Tongue (tissue), 3 donors: ENCODE measurements at places on chromosomes 12 and 14. TPM values are rescaled to one million over a fixed set of nuclear protein-coding genes. Genes with fewer than 3 reads are reported as not detected.
A peak's percentile ranks its signal among the peaks of the same experiment; 100 is the strongest.

The STYX gene
- 28.2 TPM for total RNA-seq

The TRIM9 gene
- 1.1 TPM for total RNA-seq

The CCDC196 gene
- total RNA-seq, result not detected

The HPD gene
- total RNA-seq, result 1.0 TPM

The SLC35E3 gene
- total RNA-seq, result 4.2 TPM

The FIGNL2 gene
- total RNA-seq, result 0.72 TPM

The CD163L1 gene
- total RNA-seq, result 6.1 TPM

The HVCN1 gene
- 8.4 TPM for total RNA-seq

The GPN3 gene
- total RNA-seq, result 23.7 TPM

DNA sequence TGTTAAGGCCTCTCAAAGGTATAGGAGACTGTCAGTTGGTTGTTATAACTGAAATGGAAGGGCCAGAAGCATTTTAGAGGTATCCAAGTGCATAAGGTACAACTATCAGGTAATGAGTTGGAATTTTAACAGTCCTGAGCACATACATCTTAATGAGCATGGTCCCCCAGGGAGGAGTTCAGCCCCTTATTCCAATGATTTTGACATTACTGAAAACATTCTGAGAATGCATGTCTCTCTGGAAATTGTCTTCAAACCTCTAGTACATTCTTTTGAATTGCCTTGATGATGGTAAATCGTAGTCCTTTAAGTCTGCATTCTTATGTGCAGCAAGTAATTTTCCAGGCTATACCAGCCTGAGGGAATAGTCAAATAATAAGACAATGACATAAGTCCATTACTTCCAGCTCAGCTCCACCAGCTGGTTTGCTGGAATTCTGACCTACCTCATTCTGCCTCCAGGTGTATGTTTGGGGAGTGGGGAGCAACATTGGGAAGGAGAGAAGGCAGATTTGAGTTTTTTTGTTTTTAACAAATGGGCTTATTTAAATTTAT, 239.2 kb downstream of the MSRB3 start:
- no peak for DNase-seq

GRCh38 chr12:90299666-90300065, 591.0 kb upstream of the ATP2B1 start:
- peak; percentile 2 for DNase-seq

- DNase-seq, result peak; percentile 83
Observed at GRCh38 chr14:81801921-81802320, 268.3 kb upstream of the SEL1L start.

DNA sequence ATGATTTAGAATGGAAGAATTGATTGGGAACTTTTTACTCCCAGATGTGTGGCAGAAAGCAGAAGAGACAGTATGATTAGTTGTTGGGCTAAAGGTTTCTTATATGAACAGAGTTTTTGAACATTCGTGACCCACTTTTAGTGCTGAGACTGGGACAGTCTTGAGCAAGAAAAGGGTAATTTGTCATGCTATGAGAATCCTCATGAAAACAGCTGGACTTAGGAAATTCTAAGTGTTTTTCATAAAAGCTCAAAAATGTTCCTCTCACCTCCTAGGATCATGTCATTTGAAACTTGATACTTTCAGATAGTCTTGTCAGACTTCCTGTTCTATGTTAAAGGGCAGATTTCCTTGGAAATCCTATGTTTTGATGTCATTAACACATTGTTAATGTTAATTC, 86.1 kb downstream of the MGAT4C start:
- DNase-seq, result no peak

DNA sequence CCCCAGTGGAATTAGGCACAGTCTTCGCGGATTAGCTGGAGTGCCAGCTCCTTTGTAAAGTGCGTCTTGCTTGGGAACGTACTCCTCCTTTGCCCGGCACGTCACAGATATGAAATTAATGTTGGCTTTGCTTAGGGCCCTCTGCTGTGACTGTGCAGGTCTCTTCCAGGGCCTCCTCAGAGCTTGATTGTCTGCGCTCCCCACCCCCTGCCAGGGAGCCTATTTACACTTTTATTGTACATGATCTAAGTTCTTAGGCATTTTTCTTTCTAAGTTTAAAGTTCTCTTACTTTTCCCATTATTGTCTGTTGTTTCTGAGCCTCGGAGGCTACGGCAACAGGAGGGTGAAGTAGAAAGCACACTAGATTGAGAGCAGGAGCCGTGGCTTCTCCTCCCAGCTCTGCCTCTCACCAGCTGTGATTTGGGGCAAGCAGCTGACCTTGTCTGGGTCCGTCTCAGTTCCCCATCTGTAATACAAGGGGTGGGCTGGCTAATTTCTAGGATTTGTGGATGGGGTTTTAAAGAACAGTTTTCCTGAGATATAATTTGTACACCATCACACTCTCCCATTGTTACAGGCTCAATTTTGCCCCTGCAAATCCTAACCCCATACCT, 81.8 kb downstream of the TSPAN9 start:
- peak; percentile 74 for DNase-seq

GRCh38 chr12:48927261-48927660, 2.0 kb upstream of the FKBP11 start:
- DNase-seq, result no peak

GRCh38 chr12:26713885-26714383, 119.1 kb downstream of the ITPR2 start:
- no peak for DNase-seq

GRCh38 chr12:110345963-110346362, 57.5 kb downstream of the ANAPC7 start:
- no peak for DNase-seq

DNA sequence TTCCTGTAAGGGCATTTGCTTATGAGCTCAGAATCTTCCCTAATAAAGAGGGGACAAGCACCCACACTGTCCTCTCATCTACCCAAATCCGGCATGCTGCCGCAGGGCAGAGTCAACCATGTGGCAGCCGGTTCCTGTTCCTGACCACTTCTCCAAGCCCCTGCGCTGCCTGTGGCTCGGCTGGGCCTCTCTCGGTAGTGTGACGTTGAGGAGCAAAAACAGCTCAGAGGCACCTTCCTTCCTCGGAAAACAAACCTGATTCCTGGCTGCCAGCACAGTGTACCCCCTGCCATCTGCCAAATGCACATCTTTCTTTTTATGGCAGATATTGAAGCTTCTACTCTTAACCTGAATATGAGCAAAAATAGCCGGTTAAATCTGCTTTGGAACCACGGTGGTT, 50.5 kb downstream of the CFAP251 start:
- DNase-seq, result no peak

- peak; percentile 74 for DNase-seq
Observed at GRCh38 chr12:19186722-19187661, 57.5 kb downstream of the PLEKHA5 start.

DNA sequence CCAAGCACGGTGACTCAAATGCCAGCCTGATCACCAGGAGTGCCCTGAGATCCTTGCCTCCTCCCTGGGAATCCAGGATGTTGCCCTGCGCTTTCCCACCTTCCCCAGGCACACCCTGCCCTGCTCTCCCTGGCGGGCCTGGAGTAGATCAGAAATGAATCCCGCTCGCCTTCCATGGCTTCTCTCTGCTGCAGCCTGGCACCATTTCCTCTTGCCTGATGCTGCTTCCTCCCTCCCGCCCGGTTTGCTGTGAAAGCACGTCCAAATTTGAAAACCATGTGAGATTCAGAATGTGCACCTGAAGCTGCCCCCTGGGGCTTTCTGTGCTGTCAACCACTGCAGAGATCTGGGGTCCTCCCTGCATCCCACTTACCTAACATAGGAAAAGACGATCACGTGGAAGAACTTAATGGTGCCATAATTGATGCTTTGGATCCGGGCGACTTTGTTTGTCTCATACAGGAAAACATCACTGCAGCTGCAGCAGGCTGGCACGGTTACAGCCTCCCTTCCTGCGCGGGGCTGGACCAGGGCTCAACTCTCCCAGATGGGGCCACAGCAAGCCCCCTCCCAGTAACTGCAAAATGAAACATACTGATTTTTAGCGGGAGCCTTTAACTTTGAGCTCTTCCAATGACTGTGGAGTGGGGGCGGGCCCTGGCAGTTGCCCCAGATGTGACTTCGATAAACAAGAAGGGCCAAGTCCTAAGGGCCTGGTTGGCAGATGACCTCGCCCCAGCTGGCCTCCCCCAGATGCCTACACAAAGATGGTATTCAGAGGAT, 24.9 kb upstream of the C12orf76 start:
- peak; percentile 80 for DNase-seq

- DNase-seq, result no peak
Observed at GRCh38 chr12:3741882-3742672, 10.8 kb downstream of the CRACR2A start.

- no peak for DNase-seq
Observed at GRCh38 chr12:54075409-54075808, 21.8 kb downstream of the HOXC4 start.

- peak; percentile 47 for DNase-seq
Observed at GRCh38 chr12:105676694-105677093, 346.2 kb downstream of the C12orf75 start.

- no peak for DNase-seq
Observed at GRCh38 chr14:63840981-63841380, 11.8 kb upstream of the SYNE2 start.

DNA sequence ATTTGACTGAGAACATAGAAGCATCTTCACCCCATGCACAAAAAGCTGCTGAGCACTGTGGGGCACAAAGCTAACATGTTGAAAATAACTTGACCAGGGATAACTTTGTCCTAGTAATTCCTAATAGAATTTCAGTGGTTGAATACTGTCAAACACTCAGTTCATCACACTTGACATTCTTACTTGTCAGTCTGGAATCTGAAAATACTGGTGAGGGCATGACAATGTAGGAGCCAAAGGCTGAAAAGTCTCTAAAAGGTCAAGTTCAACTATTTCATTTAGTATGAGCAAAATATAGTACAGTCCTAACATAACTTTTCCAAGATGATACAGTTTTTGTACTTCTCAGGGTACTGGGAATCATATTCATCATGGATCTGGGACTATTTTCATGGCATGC, 504.4 kb upstream of the LMO3 start:
- DNase-seq, result no peak

DNA sequence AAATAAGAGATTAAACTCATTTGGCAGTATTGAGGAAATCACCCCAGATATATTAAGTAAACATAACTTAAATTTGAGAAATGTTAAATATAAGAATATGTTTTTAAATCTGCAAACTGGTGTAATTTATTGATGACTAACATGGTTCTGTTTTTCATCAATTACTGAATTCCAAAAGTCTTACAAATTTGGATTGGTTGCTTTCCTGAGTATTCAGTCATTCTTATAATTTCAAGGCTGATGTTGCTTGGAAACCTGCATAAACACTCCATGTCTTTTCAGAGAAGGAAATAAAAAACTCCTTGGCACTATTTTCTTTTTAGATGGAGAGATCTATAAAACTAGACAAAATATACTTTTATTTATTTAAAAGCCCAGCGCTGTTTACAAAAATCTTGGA, 71.7 kb downstream of the NOVA1 start:
- DNase-seq, result peak; percentile 77

DNA sequence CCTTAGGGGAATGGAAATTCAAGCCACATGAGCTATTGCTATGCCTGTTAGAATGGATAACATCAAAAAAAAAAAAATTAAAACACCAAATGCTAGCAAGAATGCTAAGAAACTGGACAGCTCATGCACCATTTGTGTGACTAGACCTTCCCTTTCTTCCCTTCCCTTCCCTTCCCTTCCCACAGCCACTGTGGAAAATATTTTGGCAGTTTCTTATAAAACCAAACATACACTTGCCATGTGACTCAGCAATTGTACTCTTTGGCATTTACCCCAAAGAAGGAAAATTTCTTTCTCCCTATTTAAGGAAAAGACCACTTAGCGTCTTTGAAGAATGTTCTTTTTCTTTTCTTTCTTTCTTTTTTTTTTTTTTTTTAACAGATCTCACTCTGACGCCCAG, 49.1 kb upstream of the FKBP4 start:
- no peak for DNase-seq

GRCh38 chr12:131082290-131083194, 128.8 kb downstream of the ADGRD1 start:
- no peak for DNase-seq

DNA sequence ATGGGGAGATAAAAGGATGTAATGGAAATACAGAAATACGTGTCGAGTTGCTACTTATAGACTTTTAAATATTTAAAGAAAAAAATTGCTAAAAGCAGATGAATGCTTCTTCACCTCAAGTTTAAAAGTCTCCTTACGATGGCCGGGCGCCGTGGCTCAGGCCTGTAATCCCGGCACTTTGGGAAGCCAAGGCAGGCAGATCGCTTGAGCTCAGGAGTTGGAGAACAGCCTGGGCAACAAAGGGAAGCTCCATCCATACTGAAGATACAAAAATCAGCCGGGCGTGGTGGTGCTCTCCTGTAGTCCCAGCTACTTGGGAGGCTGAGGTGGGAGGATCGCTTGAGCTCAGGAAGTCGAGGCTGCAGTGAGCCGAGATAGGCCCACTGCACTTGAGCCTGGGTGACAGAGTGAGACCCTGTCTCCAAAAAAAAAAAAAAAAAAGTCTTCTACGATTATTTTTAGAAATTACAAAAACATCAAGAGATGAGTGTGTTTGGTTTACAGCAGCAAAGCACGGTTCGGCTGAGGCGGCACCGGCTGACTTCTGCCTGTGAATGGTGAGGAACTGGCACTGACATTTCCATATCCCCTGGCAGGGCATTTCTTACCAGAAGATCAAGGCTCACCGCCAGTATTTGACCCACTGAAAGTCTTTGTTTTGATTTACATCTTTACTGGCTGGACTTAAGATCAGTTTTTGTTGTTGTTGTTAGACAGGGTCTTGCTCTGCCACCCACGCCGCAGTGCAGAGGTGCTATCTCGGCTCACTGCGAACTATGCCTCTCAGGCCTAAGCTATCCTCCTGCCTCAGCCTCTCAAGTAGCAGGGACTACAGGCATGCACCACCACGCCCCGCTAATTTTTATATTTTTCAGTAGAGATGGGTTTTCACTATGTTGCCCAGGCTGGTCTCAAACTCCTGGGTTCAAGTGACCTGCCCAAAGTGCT, 3.9 kb upstream of the MTA1 start:
- DNase-seq, result no peak

GRCh38 chr14:94675036-94675435, 62.8 kb downstream of the SERPINA3 start:
- DNase-seq, result no peak

DNA sequence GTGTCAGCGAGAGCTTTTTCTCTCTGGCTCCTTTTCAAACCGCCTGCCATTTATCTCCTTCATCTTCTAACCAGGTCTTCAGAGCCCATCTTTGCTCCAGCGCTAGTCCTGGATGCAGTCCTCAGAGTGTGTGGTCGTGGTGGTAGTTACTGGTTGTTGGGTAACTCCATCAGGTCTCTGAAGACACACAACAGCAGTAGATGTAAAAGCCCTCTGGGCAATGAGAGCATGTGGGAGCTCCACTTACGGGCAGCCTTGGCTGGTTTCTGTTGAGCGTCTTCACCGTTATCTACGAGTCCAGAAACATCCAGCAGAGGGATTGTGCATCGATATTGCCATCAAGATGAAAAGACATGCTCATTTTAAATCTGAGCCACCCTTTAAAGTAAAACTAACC, 61.2 kb downstream of the FBXL14 start:
- DNase-seq, result no peak

DNA sequence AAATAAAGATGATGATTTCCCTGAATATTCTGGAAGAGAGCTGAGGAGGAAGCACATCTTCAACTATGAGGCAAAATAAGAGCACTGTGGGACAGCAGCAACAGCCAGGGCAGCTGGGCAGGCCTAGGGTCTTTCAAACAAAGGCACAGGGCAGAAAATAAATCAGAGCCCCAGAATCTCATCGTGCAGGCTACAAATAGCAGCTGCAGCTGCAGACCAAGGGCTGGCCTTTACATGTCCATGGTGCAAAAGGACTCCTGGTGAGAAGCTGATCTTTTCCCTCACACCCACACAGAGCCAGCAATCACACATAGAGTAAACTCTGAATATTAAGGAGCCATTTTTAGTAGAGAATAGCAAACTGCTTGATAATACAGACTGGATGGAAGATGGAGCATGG, 13.6 kb upstream of the MYBPC1 start:
- peak; percentile 65 for DNase-seq

GRCh38 chr12:6752167-6752920, 597 bp downstream of the MLF2 start:
- DNase-seq, result peak; percentile 75
